ENCODE measurements at places on chromosomes 7 and 10. TPM values are rescaled to one million over a fixed set of nuclear protein-coding genes. Genes with fewer than 3 reads are reported as not detected.

The GBF1 gene
- 25.9 TPM for total RNA-seq

DNA sequence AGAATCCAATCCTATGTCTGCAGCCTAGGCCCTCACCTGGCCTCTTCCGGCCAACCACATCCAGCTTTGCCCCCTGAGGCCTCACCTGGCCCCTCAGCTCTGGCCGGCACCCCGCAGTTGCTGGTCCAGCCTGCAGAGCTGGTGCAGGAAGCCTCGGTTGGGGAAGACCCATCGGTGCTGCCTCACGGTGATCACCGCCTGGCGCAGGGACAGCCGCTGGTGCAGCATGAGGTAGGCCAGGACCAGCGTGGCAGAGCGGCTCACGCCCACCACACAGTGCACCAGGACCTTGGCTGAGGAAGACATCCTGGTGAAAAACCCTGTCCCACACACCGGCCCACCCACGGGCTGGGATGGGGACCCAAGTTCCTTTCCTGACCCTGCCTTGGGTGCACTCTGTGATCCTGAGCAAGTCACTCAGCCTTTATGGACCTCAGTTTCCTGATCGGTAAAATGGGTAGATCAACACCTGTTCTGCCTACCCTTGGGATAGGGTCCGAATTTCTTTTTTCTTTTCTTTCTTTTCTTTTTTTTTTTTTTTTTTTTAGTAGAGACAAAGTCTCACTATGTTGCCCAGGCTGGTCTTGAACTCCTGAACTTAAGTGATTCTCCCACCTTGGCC lies 5.8 kb upstream of the SAMD8 start:
- no peak for DNase-seq

DNA sequence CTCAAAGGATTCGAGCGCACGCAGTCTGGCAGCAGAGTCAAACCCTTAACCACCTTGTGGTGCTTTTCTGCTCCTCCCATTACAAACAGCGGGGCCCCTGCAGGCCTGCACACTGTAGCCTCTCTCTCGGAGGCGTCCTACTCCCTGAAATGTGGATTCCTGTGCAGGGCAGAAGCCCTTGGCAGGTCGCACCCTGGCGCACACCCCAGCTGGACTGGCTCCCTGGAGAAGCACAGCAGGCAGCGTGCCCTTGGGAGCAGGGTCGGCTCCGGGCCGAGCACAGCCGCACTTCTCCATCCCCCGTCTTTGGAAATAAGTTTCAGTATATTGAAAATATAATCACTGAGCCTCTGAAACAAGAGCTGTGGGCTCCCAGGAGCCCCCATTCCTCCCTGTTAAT lies 144.1 kb downstream of the C10orf105 start:
- DNase-seq = peak; percentile 30

GRCh38 chr10:16779384-16779915 lies 37.8 kb downstream of the RSU1 start:
- no peak for DNase-seq
